ENCODE measurements at places on chromosomes 5 and 9. TPM values are rescaled to one million over a fixed set of nuclear protein-coding genes. Genes with fewer than 3 reads are reported as not detected.

DNA sequence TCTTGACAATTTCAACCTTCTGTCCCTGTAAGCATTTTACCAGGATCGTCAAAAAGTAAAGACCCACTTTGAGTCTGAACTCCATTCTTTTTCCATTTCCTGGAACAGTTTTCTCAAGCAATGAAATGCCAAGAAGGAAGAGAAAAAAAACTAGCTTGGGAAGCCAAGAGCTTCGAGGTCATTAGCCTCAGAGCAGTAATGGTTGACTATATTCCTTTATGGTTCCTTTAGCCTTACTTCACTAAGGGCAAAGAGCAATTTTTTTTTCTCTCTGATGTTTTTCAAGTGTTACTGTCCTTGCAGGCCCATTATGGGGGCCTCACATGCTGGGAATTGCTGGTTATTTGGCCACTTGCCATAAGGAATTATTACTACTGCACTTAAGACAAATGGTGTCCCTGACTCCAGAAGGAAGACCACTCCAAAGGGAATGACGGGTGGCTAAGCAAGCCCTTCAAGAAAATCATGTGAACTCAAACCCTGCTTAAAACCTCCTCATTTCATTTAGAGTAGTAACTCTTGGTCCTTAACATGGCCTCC lies 37.1 kb downstream of the BNC2 start:
- no peaks in the 10 kb centered on the region for H3K4me1 ChIP-seq
- H3K36me3 ChIP-seq, result no peaks in the 10 kb centered on the region
- H3K27me3 ChIP-seq, result no peaks in the 10 kb centered on the region
- DNase-seq, result no peak
- H3K27ac ChIP-seq, result no peak overlapping the region

- no peaks in the 10 kb centered on the region for H3K4me1 ChIP-seq
- no peak overlapping the region for H3K4me3 ChIP-seq
- DNase-seq, result no peak
- no peak overlapping the region for H3K27ac ChIP-seq
- no peaks in the 10 kb centered on the region for H3K27me3 ChIP-seq
Observed at GRCh38 chr5:69292306-69292705, 40.3 kb downstream of the CCDC125 start.

ASPN gene
- total RNA-seq, result 6.2 TPM

NME5 gene
- 2.5 TPM for total RNA-seq

DNA sequence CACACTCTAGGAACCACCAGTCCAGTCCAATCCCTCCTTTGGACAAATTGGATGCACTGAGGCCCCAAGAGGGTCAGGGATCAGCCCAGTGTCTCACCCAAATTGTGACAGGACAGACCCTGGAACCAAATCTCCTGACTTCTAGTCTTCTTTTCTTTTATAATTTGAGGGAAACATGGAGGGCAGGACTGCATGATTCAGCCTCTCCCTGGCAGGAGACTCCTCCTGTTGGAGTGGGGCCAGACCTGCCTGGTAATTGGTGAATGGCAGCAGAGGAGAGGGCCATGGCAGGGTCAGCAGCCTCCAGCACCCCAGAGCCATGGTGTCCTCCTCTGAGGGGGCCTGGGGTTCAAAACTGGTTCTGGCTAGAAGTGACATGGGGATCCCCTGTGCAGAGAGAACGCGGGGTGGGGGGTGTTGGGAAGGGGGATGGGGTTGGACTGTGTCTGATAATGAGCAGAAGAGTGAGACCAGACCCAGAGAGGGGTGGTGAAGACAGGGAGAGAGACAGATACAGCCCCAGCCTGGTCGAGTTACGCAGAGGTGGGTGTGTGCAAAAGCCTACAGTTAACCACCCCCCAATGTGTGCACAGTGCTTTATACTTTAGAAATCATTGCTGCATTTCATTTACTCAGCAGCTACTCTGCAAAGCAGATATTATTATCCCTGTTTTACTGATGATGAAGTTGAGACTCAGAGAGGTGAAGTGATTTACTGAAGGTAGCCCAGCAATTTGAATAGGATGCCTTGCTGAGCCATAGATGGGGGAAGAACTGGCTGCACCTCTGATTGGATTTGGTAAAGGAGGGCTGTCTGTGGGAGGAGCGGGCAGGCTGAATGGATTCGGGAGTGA lies 3.8 kb upstream of the SYNPO start:
- no peak overlapping the region for H3K4me3 ChIP-seq
- peaks cover 18% of the 10 kb centered on the region for H3K4me1 ChIP-seq
- peak overlapping the region; percentile 97 for H3K27ac ChIP-seq
- no peaks in the 10 kb centered on the region for H3K36me3 ChIP-seq
- H3K27me3 ChIP-seq, result no peaks in the 10 kb centered on the region
- DNase-seq, result peak; percentile 86

MYORG gene
- total RNA-seq, result 6.4 TPM

DNA sequence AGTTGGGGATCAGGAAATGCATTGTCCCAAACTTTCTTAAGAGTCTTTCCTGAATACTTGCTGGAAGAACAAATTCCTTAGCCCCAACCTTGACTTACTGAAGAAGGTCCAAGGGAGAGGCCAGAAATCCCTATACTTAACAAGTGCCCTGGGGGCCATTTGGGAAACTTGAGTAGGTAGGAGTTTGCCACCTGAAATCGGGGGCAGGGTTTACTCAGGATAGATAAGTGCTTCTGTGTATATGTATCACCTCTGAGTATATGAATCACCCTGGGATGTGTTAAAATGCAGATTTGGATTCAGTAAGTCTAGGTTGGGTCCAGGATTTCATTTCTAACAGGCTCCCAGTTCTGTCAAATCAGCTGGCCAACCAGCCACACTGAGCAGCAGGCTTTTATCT lies 47.9 kb upstream of the MYO10 start:
- H3K36me3 ChIP-seq, result no peaks in the 10 kb centered on the region
- no peaks in the 10 kb centered on the region for H3K4me1 ChIP-seq
- no peaks in the 10 kb centered on the region for H3K27me3 ChIP-seq

TYRP1 gene
- total RNA-seq, result not detected

GRCh38 chr5:50726475-50727148 lies 60.2 kb downstream of the PARP8 start:
- H3K27ac ChIP-seq, result no peak overlapping the region
- H3K36me3 ChIP-seq, result no peaks in the 10 kb centered on the region
- no peak for DNase-seq
- H3K4me1 ChIP-seq, result no peaks in the 10 kb centered on the region
- H3K27me3 ChIP-seq, result no peaks in the 10 kb centered on the region

DNA sequence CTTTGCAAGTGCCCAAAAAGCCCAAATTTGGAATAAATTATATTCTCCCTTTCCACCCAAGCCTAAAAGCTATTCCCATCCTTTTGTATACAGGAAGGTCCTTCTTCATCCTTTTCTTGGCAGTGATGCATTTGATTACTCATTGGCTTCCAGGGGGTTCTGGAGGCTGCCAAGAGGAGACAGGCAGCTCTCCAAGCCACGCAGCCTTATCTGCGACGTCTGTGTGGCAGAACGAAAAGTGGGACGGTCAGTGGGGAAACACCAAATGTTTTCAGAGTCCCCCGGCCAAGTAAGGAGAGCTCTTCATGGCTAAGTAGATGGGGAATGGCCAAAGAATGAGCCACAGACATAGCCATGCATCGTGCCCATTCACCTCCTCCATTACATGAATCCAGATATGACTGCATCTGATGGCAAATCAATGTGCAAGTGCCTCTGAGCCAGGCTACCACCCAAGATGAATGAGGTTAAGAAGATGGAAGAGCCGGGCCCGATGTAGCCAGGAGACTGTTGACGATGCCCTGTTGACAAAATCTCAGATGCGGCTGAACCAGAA lies 12.1 kb downstream of the ADAM19 start:
- no peak overlapping the region for H3K27ac ChIP-seq
- no peaks in the 10 kb centered on the region for H3K4me1 ChIP-seq
- no peak overlapping the region for H3K4me3 ChIP-seq
- no peaks in the 10 kb centered on the region for H3K27me3 ChIP-seq
- H3K36me3 ChIP-seq, result no peaks in the 10 kb centered on the region
- DNase-seq, result no peak

GRAMD2B gene
- 103 TPM for total RNA-seq

DNA sequence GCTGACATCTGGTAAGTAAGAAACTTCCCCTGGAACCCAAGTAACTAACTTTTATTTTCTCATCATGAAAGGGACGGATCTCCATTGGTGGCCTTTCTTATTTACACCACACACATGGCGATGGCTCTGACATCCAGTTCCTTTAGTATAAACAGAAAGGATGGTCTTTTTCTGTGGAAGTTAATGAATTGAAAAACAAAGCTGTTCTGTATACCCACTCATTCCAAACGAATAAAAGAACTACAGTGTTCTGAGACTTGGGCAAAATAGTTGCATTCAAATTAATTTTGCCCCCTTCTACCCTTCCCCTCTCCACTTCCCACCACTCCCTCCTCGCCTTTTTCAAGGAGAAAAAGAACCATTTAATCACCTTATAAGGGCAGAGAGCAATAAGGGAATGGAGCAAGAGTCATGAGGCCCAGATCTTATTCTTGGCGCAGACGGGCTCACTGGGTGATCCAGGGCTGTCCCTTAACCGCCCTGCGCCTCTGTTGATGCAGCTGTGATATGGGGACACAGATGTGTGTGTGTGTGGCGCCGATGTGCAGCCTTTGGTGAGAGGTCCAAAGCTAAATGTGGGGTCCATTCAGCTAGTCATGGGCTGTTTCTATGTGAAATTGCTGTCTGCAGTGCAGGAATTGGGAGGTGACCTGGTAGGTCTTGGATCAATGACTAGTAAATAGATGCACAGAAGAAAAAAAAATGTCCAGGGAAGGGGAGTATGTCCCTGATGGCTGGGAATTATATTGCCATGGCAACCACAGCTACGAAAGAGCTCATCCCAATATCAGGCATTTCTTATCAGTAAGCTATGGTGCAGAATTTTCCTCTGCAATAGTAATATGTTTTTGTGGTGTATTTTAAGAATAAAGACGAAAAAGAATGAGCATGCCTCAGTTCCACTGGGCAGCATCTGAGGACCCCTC lies 141.5 kb upstream of the ERCC6L2 start:
- no peak overlapping the region for H3K27ac ChIP-seq
- H3K4me3 ChIP-seq, result no peak overlapping the region
- no peaks in the 10 kb centered on the region for H3K4me1 ChIP-seq
- no peak for DNase-seq
- H3K36me3 ChIP-seq, result no peaks in the 10 kb centered on the region

DNA sequence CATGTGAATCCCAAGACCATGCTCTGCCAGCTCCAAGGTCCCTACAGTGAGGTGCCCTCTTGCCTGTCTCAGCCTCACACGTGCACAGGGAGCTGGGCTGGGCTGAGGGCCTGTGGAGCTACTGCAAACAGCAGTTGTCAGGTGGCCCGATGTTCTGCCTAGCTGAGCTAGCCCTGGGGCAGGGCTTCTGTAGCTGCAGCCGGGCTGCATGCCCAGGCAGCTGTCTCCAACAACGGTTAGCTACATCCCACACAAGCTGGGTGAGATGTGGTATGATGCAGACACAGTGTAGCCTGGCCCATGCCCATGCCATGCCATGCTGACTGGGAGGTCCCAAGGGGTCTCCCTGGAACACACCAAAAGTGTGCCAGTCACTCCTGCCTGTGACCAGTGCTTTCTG lies 62.0 kb downstream of the MACROH2A1 start:
- no peaks in the 10 kb centered on the region for H3K27me3 ChIP-seq
- peaks cover 11% of the 10 kb centered on the region for H3K36me3 ChIP-seq
- H3K4me1 ChIP-seq, result no peaks in the 10 kb centered on the region
- H3K27ac ChIP-seq, result no peak overlapping the region
- H3K4me3 ChIP-seq, result no peak overlapping the region

- no peaks in the 10 kb centered on the region for H3K36me3 ChIP-seq
- H3K27me3 ChIP-seq, result no peaks in the 10 kb centered on the region
- H3K4me1 ChIP-seq, result no peaks in the 10 kb centered on the region
- H3K27ac ChIP-seq, result peak overlapping the region; percentile 79
- no peak overlapping the region for H3K4me3 ChIP-seq
Observed at GRCh38 chr5:9284781-9285307, 261.0 kb downstream of the SEMA5A start.

PCDHGC3 gene
- 35.1 TPM for total RNA-seq

DNA sequence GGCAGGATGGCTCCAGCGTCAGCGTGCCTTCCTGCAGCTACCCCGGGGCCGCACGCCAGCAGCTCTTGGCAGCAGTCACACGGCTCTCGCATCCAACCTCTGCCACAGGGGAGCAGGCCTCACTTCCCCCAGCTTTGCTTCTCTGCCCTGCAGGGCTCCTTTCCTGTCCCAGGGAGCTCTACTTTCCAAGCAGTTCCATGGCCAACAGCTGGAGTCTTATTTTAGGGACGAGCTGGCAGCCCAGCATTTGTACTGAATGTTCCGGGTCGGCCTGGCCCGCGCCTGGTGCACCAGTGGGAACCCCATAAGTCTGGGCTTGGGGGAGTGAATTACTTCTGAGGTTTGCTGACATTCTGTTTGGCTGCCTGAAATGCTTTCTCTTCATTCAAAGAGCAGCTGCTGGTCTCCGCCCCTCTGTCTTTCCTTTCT lies 34.6 kb downstream of the GADD45G start:
- H3K36me3 ChIP-seq, result no peaks in the 10 kb centered on the region
- H3K4me3 ChIP-seq, result no peak overlapping the region
- H3K27me3 ChIP-seq, result no peaks in the 10 kb centered on the region
- no peak for DNase-seq
- no peaks in the 10 kb centered on the region for H3K4me1 ChIP-seq
- H3K27ac ChIP-seq, result peak overlapping the region; percentile 49

DNA sequence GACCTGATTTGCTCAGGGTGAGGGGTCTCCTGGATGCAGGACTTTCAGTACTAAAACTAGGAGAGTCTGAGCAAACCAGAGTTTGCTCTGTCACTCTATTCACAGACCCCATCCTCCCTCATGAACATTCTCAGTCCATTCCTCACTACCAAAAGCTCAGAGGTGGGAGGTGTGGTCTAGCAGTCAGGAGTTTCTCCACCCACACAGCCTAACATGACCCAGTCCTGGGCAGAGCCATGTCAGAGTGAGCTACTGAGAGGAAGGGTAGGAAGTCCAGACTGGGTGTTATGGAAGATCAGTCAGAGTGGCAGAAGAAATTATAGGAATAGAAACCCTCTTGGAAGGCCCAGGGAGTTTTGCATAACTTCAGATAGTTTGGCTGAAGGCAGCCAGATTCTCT lies 113.3 kb upstream of the GRAMD2B start:
- no peaks in the 10 kb centered on the region for H3K4me1 ChIP-seq
- H3K27ac ChIP-seq, result no peak overlapping the region
- H3K36me3 ChIP-seq, result no peaks in the 10 kb centered on the region
- H3K27me3 ChIP-seq, result no peaks in the 10 kb centered on the region
- H3K4me3 ChIP-seq, result no peak overlapping the region
- no peak for DNase-seq

PCDHA12 gene
- 0.48 TPM for total RNA-seq

DNA sequence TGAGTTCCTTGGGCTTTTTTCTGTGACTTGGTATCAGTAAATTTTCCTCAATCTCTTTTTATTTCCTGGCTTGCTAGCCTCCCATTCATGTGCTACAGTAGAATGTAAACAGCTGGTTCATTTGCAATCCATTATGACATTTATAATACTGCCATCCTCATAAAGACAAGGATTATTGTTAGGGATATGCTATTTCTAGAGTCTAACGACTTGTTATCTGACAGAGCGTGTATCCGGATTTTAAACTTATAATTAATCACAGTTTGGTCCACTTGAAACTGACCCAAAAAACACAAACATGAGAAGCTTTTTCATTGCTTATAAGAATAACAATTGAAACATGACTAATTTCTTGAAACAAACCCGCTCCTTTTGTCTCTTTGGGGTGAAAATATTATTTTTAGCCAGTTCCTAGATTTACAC lies 585.8 kb downstream of the TLE4 start:
- H3K27ac ChIP-seq, result no peak overlapping the region
- H3K27me3 ChIP-seq, result no peaks in the 10 kb centered on the region
- DNase-seq, result no peak
- H3K4me3 ChIP-seq, result no peak overlapping the region

- no peaks in the 10 kb centered on the region for H3K27me3 ChIP-seq
- no peaks in the 10 kb centered on the region for H3K36me3 ChIP-seq
- H3K27ac ChIP-seq, result no peak overlapping the region
- no peak for DNase-seq
- H3K4me1 ChIP-seq, result peaks cover 3% of the 10 kb centered on the region
- peak overlapping the region; percentile 12 for H3K4me3 ChIP-seq
Observed at GRCh38 chr5:83475935-83476814, 4.6 kb downstream of the VCAN start.

Measured in breast epithelium (tissue), 4 donors.